Upper lobe of left lung (tissue), 6 donors: ENCODE measurements at places on chromosomes 4 and X. TPM values are rescaled to one million over a fixed set of nuclear protein-coding genes. Genes with fewer than 3 reads are reported as not detected.

- no peak for DNase-seq
Observed at GRCh38 chr4:38111024-38111423, 150.8 kb downstream of the PTTG2 start.

DNA sequence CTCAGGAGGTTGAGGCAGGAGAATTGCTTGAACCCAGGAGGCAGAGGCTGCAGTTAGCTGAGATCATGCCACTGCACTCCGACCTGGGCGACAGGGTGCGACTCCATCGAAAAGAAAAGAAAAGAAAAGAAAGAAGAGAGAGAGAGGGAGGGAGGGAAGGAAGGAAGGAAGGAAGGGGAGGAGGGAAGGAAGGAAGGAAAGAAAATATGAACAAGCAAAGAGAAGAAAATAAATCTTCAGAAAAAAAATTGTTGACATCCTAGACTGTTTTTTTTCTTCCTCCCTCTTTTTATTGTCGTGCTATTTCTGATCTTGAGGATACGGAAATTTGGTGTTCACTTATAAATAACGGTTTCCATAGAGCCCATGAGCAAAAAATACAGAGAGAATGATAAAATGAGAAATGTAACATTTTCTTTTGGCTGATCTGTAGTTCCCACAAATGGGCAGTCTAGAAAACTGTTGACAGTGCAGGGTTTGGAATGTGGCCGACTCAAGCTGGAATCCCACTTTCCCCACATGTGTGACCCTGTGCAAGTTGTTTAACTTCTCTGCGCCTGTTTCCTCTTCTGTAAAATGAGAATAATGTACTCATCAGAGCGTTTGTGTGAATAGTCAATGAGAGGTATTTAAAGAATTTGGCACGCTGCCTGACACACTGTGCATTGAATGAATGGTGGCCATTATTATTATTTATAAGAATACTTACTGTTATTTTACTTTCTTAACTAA, 19.4 kb downstream of the SORBS2 start:
- no peak for DNase-seq

DNA sequence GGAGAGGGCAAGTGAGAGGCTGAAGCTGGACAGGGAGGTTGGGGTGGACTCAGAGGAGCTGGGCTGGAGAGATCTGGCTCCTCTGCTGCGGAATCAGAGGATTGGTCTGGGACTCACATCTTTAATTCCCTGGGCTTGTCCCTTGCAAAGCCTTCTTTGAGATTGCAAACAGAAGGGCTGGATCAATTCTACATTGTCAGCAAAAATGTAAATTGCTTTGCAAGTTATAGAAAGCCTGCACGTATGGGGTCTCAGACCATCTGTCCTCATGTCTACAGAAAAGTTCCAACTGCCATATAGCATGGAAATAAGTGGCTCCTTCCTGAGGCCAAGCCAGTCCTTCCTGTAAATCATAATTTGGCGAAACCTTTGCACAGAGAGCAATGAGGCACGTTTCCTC, 449.6 kb downstream of the UBE2NL start:
- DNase-seq, result no peak

- no peak for DNase-seq
Observed at GRCh38 chr4:110886856-110887255, 264.0 kb upstream of the PITX2 start.

DNA sequence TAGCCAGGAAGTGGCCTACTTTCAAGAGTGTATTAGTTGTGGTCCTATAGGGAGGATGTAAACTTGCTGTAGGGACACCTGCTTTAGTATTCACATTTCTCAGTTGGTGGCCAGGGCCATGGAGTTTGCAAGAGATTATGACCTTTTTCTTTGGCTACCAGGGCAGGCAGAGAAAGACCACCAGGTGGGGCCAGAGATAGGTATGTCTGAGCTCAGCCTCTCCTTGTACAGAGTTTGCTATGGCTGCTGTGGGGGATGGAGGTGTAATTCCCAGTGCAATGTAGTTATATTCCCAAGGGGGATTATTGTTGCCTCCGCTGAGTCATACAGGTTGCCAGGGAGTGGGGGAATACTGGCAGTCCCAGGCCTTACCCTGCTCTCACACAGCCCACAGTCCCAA, 26.3 kb upstream of the DACH2 start:
- no peak for DNase-seq

DNA sequence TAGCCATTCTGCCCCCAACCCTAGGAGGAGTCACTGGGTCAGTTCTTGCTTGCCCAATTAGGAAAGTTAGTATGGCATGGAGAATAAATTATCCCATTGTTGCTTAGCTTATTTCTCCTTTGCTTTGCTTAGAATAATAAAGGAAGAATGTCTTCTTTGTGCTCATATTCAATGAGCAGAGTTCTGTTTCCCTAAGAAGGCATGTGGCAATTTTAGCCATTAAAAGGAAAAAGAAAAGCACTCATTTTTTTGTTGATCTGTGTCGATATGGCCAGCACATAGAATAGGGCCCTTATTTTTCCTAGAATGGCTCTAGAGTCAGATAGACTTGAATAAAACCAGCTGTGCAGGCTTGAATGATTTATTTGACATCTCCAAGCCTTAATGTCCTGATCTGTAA, 166.4 kb upstream of the PPARGC1A start:
- no peak for DNase-seq

Gene CPE
- 11.3 TPM for total RNA-seq
